Articular chondrocyte of knee joint (primary cell): ENCODE measurements at places on chromosomes 2 and 18. TPM values are rescaled to one million over a fixed set of nuclear protein-coding genes. Genes with fewer than 3 reads are reported as not detected.

The ABHD1 gene
- total RNA-seq: 0.22 and 0.26 TPM in 2 replicates

The GCKR gene
- total RNA-seq: 0.43 and 0.78 TPM in 2 replicates

The CNDP1 gene
- 0.11 and 0.26 TPM in 2 replicates for total RNA-seq

The SKOR2 gene
- not detected in 2 replicates for total RNA-seq

The NDUFS1 gene
- total RNA-seq: 99.8 and 113 TPM in 2 replicates

The MBD5 gene
- total RNA-seq: 44.3 and 48.1 TPM in 2 replicates

The CTNNA2 gene
- not detected in 2 replicates for total RNA-seq

The SCN3A gene
- 0.13 and 0.54 TPM in 2 replicates for total RNA-seq

The DSC1 gene
- total RNA-seq: under 0.01 TPM in 1 of 2 replicates, not detected in the other

The DCDC2C gene
- not detected in 2 replicates for total RNA-seq

The STAT4 gene
- total RNA-seq: 21.4 and 22.2 TPM in 2 replicates

The CYP1B1 gene
- total RNA-seq: 742 and 860 TPM in 2 replicates

The EVX2 gene
- total RNA-seq: not detected in 2 replicates

The AUP1 gene
- total RNA-seq: 60.6 and 64.5 TPM in 2 replicates

The LYG2 gene
- not detected in 2 replicates for total RNA-seq

The NYAP2 gene
- not detected in 2 replicates for total RNA-seq

The TMEM237 gene
- 51.2 and 52.4 TPM in 2 replicates for total RNA-seq

The INHA gene
- 0.11 and 0.26 TPM in 2 replicates for total RNA-seq

The DLGAP1 gene
- total RNA-seq: 14.4 and 17.4 TPM in 2 replicates

The C2orf81 gene
- total RNA-seq: 1.3 and 1.7 TPM in 2 replicates

The TEKT4 gene
- total RNA-seq: 0.11 TPM in 1 of 2 replicates, not detected in the other

The CCL20 gene
- not detected in 2 replicates for total RNA-seq

The AKAIN1 gene
- total RNA-seq: not detected in 2 replicates

The FOSL2 gene
- total RNA-seq: 259 and 261 TPM in 2 replicates

The LIPG gene
- total RNA-seq: 0.32 and 0.39 TPM in 2 replicates

The MERTK gene
- 0.65 and 1.3 TPM in 2 replicates for total RNA-seq

The GREB1L gene
- under 0.01 and 0.11 TPM in 2 replicates for total RNA-seq

The SPC25 gene
- total RNA-seq: 3.7 and 4.9 TPM in 2 replicates

The EXOC6B gene
- total RNA-seq: 31.8 and 37.6 TPM in 2 replicates

The RGPD4 gene
- under 0.01 TPM in 1 of 2 replicates, not detected in the other for total RNA-seq

The ARHGEF4 gene
- total RNA-seq: 12.9 and 16.3 TPM in 2 replicates

The CNNM4 gene
- 3.8 and 4.5 TPM in 2 replicates for total RNA-seq
